ENCODE measurements at places on chromosomes 11 and 22. TPM values are rescaled to one million over a fixed set of nuclear protein-coding genes. Genes with fewer than 3 reads are reported as not detected.

GRCh38 chr11:125724125-125724524 lies 22.0 kb upstream of the PATE1 start:
- no peak for DNase-seq

DNA sequence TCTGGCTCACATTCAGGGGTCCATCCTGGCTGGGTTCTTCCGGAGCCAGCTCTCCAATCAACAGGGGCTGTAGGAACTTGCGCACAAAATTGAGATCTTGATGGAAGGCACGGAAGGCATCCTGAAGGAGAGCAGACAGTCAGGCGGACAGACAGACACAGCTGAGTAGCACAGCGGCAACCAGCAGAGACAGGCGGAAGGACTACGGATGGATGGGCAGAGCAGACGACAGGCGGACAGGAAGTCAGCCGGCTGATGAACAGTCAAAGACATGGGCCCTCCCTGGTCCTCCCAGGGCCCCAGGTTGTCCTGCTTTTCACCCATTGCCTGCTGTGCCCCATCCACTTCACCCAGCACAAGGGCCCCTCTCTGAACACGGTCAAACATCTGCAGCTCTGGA lies 11.3 kb downstream of the FADS3 start:
- no peak for DNase-seq

DNA sequence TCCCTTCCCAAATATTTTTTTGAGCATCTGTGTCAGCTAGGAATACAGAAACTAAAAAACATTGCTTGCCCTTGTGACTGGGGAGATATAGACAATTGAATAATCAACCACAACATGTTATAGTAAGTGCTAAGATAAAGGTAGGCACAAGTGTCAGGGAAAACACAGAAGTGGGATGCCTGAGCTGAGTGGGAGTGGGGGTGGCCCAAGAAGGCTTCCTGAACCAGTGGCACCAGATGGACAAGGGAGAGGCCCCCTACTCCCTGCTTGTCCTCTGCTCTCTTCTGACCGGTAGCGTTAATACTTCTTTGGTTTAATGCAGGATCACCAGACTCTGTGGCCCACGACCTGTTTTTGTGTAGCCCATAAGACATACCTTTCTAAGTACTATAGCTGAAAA lies 48.8 kb downstream of the PACS1 start:
- DNase-seq: no peak

Gene PRDM10
- total RNA-seq: 7.0 TPM

DNA sequence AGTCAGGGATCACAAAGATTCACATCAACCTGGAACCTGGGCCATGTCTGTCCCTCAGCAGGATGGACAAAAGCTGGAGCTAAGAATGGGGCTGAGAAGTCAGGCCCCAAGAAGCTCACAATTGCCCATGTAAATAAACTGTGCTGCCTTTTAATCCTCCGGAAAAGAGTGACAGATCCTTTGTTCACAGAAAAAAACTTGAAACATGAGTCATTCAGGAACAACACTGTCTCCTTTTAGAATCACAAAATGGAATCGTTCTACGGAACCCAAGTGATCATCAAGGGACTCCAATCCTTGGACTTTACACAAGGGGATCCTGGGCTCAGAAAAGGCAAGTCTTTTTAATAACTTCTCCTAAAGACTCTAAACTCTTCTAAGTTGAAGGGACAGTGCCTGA lies 36.1 kb downstream of the RELT start:
- no peak for DNase-seq

DNA sequence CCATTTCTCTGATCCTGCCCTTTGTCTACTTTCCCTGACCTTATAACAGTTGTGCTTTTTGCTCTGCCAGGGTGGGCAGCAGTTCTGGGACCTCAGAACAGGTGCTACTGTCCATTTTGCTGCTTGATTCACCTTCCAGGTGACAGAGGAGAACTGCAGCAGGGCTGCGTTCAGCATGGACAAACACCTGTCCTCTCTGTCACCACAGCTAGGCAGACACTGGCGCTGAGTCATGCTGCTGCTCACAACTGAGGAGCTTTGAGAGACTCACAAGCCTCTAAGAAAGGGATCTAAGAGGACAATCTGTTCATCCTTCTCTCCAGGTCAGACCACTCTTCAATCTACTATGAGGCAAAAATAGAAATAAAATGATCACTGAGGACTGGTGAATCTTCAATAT lies 1144.5 kb upstream of the CCDC90B start:
- no peak for DNase-seq

GRCh38 chr11:102320679-102321078 lies 3.4 kb downstream of the BIRC3 start:
- DNase-seq: no peak

Gene MADD
- 35.7 TPM for total RNA-seq

Gene ASPHD2
- 0.71 TPM for total RNA-seq

Gene MOV10L1
- total RNA-seq: 0.87 TPM

DNA sequence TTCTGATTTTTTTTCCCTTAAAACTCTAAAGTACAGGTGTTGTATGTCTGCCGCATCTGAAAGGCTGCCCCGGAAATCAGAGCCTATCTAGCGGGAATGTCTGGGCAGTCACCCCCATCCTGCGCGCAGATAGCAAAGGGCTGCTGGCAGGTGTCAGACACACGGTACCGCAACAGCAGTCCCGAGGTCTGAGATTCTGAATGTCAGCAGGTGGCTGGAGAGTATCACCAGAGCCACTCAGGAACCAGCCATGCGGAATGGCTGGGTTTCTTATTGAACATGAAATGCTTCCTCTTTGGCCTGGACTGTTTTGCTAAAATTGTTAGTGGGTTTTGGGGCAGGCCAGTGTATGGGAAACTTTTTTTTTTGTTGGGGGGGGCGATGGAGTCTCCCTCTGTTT lies 53.3 kb downstream of the CERK start:
- no peak for DNase-seq

Gene OLFML1
- 6.7 TPM for total RNA-seq

GRCh38 chr22:37731804-37732471 lies 35.1 kb downstream of the TRIOBP start:
- DNase-seq: no peak

GRCh38 chr11:71203681-71204080 lies 48.7 kb downstream of the SHANK2 start:
- DNase-seq: no peak

- DNase-seq: no peak
Measured at GRCh38 chr11:69797156-69797555, 22.0 kb upstream of the FGF4 start.

Gene ZP1
- total RNA-seq: 1.4 TPM

GRCh38 chr11:133593036-133593435 lies 60.7 kb upstream of the OPCML start:
- DNase-seq: no peak

Gene MMP1
- 0.26 TPM for total RNA-seq

Gene CAT
- total RNA-seq: 292 TPM

DNA sequence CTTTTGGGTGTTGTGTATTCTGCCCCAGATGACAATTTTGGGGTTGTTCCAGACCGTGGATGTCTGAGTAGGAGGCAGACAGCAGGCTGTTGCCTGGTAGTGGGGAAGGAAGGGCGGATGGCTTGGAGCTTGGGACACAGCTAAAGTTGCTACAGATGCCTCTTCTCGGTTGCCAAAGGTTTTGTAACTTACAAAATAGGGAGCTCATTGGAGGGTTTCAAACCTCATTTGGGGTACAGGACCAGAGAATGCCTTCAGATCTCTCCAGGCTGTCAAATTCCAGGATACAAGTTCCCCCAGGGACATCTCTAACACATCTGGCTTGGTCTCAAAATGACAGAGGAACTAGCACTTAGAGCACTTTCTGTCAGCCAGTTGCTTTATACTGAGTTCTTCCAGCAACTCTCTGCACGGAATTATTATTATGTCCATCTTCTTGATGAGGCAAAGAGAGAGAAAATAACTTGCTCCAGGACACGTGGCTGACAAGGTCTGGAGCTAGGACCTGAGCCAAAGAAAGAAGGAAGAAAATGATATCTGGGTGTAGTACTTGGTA lies 56.0 kb downstream of the SLC1A2 start:
- DNase-seq: no peak

GRCh38 chr11:15654451-15654850 lies 539.7 kb downstream of the INSC start:
- no peak for DNase-seq

Gene TTLL12
- 27.0 TPM for total RNA-seq

Gene NCF4
- 51.0 TPM for total RNA-seq

Gene SERPIND1
- 0.35 TPM for total RNA-seq

GRCh38 chr22:41458161-41458728 lies 10.2 kb downstream of the PHF5A start:
- no peak for DNase-seq

GRCh38 chr22:32185821-32186220 lies 19.1 kb downstream of the RFPL2 start:
- no peak for DNase-seq

- DNase-seq: no peak
Measured at GRCh38 chr11:73454987-73455386, 78.8 kb downstream of the RELT start.

DNA sequence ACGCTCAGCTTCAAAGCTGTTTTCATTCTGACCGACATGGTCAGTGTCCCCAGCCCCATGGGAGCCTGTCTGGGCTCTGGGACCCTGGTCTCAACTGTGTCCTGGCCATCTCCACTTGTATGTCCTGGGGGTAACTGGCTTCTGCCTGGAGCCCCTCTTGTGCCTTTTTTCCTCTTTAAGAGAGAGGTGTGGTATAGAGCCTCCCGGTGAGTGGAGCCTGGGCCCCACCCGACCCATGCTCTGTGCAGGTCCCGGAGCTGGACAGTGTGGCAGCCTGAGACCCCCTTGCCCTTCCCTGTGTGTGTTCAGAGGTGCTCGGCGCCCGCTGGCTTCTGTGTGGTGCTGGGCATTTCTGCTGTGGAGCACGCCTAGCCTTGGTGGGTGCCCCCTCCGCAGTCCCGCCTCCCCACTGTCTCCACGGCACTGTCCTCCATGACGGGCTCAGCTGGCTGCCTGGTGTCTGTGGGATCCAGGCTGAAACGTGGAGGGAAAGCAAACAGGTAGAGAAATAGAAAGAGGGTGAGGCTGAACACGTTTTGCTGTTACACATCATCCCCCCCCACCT lies 74.9 kb downstream of the PARVB start:
- no peak for DNase-seq

GRCh38 chr11:46200537-46201281 lies 76.8 kb upstream of the CREB3L1 start:
- DNase-seq: no peak

DNA sequence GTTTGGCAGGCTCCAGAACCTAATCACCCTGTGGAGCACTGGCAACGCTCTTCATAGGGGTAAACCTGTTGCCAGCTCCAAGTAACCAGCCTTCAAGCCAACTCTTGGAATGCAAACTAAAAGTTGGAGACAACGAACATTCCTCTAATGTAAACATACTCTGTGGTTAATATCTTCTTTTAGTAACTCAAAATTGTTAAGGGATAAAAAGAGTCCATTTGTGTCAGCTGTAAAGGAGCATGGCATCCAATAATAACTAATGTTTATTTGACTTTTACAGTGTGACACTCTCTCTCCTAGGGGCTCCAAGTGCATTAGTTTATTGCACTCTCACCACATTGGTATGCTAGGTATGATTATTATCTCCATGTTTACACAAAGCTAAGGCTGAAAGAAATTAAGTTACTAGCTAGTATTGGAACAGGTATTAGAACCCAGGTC lies 31.0 kb upstream of the AMOTL1 start:
- DNase-seq: no peak

GRCh38 chr11:113667801-113668200 lies 38.3 kb downstream of the TMPRSS5 start:
- DNase-seq: no peak

- DNase-seq: no peak
Measured at GRCh38 chr11:47626234-47626633, 16.1 kb downstream of the MTCH2 start.

Gene C1QTNF4
- total RNA-seq: 1.1 TPM

Gene CRYBA4
- total RNA-seq: not detected

DNA sequence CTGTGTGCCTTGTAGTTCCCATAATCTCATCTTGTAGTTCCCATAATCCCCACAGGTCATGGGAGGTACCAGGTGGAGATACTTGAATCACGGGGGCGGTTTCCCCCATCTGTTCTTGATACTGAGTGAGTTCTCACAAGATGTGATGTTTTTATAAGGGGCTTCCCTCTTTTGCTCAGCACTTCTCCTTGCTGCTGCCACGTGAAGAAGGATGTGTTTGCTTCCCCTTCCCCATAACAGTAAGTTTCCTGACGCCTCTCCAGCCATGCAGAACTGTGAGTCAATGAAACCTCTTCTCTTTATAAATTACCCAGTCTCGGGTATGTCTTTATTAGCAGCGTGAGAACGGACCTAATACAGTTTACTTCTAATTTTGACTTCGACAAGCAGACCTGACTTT lies 14.0 kb upstream of the SMIM38 start:
- no peak for DNase-seq

- no peak for DNase-seq
Measured at GRCh38 chr22:30240541-30241417, 5.8 kb downstream of the LIF start.
